ENCODE measurements at places on chromosomes 1 and 21. TPM values are rescaled to one million over a fixed set of nuclear protein-coding genes. Genes with fewer than 3 reads are reported as not detected.

Gene KPRP
- total RNA-seq: not detected

Gene LCE1A
- not detected for total RNA-seq

Gene ITGB2
- 20.8 TPM for total RNA-seq

Gene C1orf167
- 0.42 TPM for total RNA-seq

Gene SEMA4A
- 7.3 TPM for total RNA-seq
